ENCODE measurements at places on chromosomes 6 and 20.

- DNase-seq, result no peak
These were observed 102.9 kb downstream of the CEBPB start for GRCh38 chr20:50293284-50294139.

- no peak for DNase-seq
These were observed 102.5 kb downstream of the TAF4 start for GRCh38 chr20:61963149-61963548.

DNA sequence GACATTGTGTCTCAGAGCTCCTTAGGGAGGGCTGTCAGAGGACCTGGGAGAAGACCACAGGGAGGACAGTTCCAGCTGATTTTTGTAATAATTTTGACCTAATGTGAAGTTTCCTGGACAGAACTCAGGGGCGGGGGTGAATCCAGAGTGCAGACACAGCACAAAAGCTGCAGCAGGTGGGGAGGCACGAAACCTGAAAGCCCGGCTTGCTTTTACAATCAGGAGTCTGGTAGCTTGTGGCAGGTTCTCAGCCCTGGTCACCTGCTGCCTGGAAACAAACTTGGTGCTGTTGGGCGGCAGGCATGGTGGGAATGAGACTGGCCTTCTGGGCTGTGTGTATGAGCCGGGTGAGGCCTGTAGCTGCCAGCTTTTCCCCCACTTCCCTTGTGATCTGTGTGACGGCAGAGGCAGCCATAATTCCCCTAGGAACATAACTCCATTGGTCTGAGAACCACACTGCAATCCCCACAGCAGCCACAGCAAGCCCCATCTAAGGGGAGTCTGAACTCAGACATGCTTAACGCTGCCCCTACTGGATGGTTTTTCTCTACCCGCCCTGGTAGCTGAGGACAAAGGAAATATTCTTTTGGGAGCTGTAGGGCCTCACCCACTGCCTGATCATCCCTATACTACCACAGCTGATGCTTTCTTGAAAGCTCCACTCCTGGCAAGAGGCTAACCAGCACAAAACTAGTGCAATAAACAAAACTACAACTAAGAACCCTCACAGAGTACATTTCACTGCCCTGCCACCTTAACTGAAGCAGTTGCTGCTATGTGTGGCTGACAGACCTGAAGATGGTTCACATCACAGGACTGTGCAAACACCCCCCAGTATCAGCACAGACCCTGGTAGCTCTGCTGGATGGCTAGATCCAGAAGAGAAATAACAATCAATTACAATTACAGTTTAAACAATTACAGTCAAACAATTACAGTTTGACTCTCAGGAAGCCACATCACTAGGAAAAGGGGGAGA is 1055.1 kb upstream of the GJE1 start:
- DNase-seq, result no peak

- DNase-seq, result no peak
These were observed 37.5 kb upstream of the NUP153 start for GRCh38 chr6:17744019-17744756.

DNA sequence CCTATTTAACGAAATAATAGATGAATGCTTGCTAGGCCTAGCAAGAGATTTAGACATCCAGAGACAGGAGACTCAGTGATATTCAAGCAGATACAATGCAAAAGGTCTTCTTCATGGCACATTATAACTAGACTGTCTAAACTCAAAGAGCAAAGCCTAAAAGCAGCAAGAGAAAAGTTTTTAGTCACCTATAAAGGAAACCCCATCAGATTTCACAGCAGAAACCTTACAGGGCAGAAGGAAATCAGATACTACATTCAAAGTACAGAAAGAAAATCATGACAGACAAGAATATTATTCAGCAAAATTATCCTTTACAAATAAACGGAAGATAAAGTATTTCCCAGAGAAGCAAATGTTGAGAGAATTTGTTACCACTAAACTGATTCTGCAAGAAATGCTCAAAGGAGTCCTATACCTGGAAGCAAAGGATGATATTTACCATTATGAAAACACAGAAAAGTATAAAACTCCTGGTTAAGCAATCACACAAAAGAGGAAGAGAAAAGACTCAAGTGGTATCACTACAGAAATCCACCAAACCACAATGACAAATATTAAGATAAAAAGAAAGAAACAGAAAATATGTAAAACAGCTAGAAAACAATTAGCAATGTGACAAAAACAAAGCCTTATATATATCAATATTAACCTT is 333.7 kb downstream of the MEI4 start:
- DNase-seq, result no peak

- no peak for DNase-seq
These were observed 82.8 kb downstream of the COL9A1 start for GRCh38 chr6:70219943-70220613.

DNA sequence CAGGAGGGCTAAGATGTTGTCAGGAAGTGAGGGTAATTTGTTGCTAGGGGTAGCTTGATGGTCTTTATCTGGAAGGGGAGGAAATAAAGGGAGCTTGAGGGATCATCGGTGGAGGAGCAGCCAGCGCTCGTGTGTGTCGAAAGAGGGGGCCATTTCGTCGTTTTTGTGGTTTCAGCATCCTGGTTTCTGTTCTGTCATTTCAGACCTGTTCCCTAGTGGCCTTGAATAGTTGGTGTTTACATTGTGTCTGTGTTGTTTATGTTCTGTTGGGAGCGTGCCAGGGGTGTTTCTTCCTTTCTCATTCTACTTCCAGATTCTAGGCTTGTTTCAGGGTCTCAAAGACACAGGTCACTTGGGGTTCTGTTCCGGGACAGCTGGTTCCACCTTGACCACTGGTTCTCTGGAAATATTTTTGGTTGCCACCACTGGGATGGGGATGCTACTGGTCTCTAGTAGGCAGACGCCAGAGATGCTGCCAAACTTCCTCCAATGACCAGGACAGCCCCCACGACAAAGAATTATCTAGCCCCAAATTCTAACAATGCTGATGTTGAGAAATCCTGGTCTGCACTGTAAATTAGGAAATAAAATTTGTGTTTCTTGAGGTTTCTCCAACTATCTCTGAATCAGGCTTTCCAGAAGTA is 113.9 kb upstream of the NAA20 start:
- peak; percentile 54 for DNase-seq

DNA sequence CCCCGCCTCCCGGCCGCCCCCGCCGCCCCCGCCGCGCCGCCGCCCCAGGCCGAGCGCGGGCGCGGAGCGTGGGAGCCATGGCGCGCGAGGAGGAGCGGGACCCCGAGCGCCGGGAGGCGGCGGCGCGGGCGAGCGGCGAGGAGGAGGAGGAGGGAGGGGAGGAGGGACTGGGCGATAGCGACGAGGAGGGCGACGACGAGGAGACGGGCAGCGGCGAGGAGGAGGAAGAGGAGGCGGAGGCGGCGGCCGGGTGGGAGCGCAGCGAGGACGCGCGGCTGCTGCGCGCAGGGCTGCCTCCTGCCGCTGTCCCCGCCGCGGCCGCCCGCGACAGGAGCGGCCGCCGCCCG is at the start of gene SLC24A3:
Gene SLC24A3, plus strand, starts transcription at position 174 of the 347 bp plus-strand sequence.
- no peak for DNase-seq

GRCh38 chr20:35085477-35086225 is 7.0 kb downstream of the TRPC4AP start:
- DNase-seq, result no peak

- no peak for DNase-seq
These were observed 191.7 kb upstream of the HSF2 start for GRCh38 chr6:122207794-122208193.

DNA sequence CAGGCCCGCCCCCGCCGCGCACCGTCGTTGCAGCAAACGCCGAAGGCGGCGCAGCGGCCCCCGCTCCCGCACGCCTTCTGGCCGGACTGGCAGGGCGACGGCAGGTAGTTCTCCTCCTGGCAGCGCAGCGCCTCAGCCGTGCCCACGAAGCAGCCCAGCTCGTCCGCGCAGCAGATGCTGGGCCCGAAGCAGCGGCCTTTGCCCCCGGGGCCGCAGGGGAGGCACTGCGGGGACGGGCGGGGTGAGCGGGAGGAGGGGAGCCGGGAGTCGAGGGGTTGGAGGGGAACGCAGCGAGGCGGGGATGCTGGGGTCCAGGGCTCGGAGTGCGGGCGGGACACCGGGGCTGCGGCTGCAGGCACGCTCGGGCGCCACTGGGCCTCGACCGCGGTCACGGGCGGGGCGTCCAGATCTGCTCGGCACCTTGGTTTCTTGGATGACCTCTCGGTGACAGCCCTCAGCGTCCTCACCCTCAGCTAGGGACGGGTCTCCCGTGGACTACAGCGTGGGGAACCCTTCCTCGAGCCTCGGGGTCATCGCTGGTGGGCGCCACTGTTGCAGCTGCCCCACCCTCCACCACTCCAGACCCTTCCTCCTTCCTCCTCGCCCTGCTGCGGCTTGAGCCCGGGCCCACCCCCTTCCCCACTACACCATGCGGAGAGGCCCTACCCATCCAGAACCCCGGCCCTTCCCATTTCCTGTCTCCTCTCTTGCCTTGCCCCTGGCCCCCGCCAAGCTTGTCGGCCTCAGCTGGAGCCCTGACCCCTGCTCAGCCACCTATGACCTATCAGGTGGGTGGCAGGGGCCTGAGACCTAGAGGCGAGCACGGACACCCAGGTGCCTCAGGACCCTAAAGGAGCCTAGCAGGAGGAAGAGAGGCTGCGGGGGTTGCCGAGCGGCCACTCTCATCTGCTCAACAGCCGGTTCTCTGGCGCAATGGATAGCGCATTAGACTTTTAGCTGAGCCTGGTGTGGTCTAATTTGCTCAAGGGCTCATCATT is 1.3 kb downstream of the AVP start:
- no peak for DNase-seq

- DNase-seq, result no peak
These were observed 2.1 kb downstream of the BTN1A1 start for GRCh38 chr6:26502165-26502564.

DNA sequence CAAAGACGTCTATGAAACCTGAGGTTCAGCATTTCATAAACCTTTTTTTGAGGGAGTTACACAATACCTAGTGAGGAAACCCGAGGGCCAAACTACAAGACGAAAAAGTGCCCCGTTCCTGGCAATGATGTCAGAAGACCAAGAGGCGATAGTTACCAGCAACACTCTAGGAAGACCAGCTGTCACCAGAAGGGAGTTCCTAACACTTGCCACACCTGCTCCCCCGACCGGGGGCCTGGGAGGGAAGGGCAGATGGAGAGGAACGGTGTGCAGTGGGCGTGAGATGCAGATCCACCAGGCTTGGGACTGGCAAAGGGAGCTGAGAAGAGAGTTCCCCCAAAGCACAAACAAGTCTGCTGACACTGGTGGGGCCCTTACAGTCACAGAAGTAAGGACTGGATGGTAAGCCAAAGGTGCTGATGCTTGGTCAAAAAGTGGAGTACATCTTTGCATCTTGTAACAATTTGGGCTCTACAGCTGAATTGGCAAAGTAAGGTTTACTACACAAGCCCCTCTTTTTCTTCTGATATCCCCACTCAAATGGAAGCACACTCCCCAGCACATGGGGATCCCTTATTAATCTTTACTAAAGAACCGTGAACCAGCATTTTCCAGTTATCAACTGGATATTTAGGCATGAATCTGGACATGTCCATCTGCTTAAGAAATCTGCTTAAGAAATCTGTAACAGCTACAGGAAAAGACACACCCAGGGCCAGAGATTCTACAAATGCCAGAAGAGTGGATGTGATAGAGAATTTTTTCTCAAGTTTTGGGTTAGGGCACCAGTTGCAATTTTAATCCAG is 38.5 kb downstream of the PANK2 start:
- no peak for DNase-seq

GRCh38 chr20:44170816-44171410 is 16.1 kb downstream of the JPH2 start:
- no peak for DNase-seq

- DNase-seq, result no peak
These were observed 703 bp downstream of the SNX9 start for GRCh38 chr6:157823528-157824370.

GRCh38 chr6:107218142-107218541 is 102.8 kb upstream of the BEND3 start:
- DNase-seq, result no peak

DNA sequence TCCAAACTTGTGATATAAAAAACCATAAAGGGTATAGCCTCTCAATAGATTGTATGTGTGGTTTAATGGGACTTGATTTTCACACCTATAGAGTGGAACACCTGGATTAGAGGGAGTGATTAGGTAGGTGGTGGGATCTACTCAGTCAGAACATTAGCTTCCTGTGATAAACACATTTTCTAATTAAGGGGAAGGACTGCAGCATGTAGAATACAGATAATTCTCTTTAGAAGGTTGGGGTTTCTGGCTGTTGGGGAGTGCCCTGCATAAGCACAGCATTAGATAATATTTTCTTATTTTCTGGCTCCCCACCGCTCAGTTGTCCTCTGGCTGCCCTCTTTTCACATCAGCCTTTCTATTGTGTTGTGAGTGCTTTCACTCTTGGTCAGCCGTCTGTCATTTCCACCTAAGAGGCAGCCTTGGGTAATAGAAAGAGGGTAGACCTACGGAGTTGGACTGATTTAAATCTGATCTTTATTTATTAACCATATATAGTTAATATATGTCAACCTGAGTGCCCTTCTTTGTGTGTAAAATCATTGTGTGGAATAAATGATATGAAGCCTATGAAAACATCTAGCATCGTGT is 8.0 kb downstream of the CSE1L start:
- no peak for DNase-seq

DNA sequence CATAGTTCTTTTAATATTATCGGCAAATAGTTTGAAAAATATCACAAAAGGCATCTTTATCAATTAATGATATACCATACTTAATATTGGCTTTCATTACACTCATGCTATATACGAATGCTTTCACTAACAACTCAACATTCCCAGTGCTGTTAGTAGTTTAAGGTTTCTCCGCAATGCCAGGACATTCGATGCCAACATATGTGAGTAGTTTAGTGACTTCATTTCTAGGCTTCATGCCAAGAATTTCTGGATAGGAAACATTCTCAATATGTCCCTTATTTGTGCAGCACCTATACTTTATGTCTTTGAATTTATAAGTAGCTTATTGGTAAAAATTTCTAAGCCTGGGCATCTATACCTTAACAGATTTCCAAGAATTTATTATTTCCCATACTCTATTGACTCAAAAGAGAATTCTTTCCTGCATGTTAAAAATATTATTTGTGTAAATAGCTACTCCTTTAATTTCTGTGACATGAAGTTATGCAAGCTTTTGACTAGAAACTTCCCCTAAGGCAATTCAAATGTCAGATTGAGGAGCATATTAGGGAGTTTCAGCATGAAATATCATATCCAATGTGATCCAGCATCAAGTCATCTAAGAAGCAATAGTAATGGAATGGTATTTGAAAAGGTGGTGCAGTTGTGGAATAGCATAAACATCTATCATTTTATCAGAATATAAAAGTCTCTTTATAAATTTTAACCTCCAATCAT is 236.0 kb upstream of the STXBP5 start:
- DNase-seq, result no peak

All from GM12891 (cell line).